Foreskin keratinocyte (primary cell): ENCODE measurements at places on chromosomes 6 and 20. TPM values are rescaled to one million over a fixed set of nuclear protein-coding genes. Genes with fewer than 3 reads are reported as not detected.

DNA sequence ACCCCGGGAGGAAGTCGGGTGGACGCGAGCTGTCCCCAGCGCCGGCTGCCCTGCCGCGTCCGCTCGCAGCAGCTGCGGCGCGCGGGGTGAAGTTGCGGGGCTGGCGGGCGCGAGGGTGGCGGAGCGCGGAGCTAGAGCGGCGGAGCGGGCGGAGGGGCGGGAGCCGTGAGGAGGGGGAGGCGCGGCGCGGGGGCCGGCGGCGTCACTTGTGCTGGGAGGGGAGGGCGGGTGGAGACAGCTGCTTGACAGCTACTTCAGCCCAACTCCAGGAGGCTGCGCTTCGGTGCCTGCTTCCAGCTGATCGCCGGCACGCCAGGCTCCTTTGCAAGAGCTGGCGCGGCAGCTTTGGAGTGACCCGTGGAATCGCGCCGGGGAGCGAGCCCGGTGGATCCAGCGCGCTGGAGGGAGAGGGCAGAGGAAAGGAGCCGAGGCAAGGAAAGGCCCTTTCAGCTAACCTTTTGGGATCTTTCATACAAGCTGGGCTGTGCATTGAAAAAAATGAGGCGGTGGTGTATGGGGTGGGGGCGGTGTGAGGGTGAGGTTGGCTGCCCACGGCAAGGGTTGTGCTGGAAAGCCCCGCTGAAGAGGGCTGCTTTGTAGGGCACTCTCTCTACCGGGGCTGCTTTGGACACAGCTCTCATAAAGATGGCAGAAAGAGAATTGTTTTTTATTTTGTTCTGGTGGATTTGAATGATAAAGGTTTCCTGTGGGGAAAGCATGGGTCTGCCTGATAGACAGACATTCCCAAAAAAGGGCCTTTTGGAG lies 24.6 kb downstream of the RIPOR2 start:
- DNase-seq, result no peak

DNA sequence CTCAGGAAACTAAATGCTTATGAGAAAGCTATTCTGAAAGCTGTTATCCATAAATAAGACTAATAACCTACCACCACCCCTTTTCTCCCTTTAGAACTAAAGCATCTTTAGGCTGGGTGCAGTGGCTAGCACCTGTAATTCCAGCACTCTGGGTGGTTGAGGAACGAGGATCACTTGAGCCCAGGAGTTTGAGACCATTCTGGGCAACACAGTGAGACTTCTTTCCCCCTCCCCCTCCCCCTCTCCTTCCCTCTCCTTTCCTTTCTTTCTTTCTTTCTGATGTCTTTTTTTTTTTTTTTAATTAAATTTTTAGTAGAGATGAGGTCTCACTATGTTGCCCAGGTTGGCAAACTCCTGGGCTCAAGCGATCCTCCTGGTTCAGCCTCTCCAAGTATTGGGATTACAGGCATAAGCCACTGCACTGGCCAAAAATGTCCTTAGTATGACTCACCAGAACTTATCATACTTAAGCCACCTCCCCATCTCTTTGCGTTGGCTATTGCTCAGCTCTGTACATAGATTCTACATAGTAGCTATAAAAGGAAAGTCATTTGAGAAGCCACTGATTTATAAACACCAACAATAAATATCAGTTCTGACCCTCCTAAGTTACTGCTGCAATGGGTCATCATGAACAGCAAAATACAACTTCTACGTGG lies 54.8 kb upstream of the SPDEF start:
- peak; percentile 53 for DNase-seq

- no peak for DNase-seq
These were observed 173.0 kb upstream of the FERMT1 start for GRCh38 chr20:6295867-6296256.

- no peak for DNase-seq
These were observed 67.2 kb upstream of the DEFB112 start for GRCh38 chr6:50116797-50117542.

Gene IRF4
- total RNA-seq, result not detected in 2 replicates

DNA sequence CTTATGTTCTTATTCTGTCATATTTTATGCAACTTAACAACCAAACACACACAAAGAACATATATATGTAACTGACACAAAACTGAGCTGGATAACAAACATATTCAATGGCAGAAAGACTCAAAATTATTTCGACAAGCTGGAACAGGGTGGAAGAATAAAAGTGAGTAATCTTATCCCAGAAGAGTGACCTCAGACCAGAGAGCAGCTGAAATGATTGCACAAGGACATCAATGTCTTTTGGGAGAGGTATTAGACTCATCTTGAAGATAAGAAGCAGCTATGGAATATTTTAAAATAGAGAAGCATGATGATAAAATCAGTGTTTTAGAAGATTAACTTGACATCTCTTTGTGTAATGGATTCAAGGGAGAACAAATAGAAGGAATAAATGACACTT lies 191.6 kb upstream of the PRDM1 start:
- DNase-seq, result peak; percentile 67

Gene SLA2
- total RNA-seq, result not detected in 2 replicates

- DNase-seq, result no peak
These were observed 49.6 kb downstream of the CD24 start for GRCh38 chr6:106924694-106925523.

GRCh38 chr20:5557123-5557522 lies 193.1 kb upstream of the SHLD1 start:
- DNase-seq, result peak; percentile 25
